Suppressor macrophage treated with lipopolysaccharide for 4 hours (primary cell): ENCODE measurements at places on chromosomes 7 and 10.

DNA sequence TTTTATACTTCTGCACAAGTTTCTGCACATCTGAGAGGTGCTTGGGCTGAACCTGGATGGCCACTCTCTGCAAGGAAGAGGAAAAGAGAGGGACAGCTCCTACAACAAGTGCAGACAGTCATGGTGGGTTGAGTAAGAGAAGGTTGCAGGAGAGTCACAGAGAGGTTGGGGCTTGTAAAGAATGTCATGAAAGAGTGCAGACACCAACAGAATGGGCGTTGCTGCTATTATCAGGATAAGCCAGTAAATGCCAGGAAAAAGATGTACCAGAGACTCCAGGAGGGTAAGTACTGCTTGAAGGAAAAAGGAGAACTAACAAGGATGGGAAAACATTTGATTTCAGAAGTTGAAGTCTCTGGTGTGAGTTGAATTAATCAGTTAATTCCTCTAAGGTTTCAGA, 77.8 kb upstream of the NRP1 start:
- DNase-seq: no peak

- no peak for DNase-seq
These were observed 40.4 kb upstream of the RASGEF1A start for GRCh38 chr10:43307306-43307705.

- DNase-seq: peak; percentile 78
These were observed 868 bp downstream of the TIAL1 start for GRCh38 chr10:119595676-119596515.

DNA sequence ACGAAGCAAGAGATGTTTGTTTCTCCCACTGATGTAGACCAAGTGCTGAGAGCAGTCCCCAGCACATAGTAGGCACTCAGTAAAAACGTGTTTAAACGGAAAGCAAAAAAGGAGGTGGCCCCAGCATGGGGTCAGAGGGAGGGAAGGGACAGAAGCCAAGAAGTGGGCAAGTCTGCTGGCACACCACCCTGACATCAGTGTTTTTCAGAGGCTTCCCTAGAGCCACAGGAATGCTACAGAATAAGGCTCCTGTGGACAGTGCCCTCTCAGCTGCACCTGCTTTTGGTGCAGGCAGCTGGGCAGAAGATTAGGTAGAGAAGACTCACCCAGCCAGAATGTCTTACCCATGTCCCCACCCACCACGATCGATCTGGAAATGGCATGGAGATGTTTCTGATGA, 8.3 kb upstream of the ANKRD1 start:
- no peak for DNase-seq

DNA sequence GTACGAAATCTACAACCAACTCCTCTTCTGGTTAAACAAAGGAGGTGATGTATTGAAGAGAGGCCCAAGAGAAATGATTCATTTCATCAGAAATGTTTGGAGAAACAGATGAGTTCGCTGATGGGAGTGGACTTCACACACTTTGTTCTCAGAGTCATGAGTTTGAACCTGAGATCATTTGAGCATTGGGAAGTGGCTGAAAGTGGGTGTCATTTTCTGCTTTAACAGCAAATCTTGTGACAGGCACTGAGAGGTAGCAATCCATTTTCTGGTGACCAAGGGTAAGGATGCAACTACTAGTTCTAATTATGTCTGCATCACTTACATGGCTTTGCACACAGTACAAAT, 51.4 kb downstream of the RBM20 start:
- DNase-seq: peak; percentile 55

GRCh38 chr7:41013117-41013516, 689.8 kb downstream of the INHBA start:
- no peak for DNase-seq

DNA sequence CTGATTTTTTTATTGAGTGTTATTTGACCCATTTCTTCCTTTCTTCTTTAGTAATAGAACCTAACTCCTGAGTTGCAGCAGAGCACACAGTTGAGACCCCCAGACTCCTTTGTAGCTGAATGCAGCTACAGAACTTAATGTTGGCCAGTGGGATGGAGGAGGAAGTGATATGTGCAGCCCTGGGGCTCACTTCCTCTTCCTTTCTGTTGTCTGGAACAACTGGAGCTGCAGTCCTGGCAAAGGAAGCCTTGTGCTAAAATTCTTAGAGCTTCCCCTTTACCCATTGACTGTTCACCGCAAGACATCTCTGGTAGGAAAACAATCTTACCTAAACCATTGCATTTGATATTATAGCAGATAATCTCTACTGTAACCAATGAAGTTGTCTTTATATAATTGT, 86.6 kb downstream of the ITGB8 start:
- peak; percentile 77 for DNase-seq

- peak; percentile 57 for DNase-seq
These were observed 27.0 kb downstream of the ZNF786 start for GRCh38 chr7:149063476-149063875.

DNA sequence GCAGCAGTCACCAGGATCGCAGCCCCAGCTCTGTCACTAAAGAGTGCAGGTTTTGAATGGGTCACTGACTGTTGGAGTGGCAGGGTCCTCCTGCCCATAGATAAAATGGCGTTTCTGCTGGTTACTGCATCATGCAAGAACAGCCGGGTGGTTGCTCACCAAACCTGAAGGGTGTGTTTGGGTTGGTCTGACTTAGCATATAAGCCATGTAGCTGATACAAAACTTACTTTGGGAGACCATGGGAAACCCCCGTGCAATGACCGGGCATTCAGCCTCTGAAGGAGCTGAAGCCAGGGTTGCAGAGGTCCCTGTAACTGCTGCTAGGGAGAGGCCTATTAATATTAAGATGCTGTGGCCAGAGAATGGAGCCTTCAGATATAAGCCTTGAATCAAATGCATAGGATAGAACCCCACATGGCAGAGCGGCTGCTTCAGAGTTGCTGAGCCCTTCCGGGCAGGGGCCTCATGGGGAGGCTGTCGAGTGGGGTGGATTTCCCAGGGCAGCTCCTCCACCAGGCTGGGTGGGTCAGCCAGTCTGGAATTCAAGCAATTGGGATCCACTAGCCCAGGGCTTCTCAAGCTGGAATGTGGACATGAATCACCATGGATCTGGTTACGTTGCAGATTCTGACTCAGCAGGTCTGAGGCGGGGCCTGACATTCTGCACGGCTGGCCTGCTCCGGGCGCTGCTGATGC, 70.9 kb upstream of the CTBP2 start:
- DNase-seq: no peak

DNA sequence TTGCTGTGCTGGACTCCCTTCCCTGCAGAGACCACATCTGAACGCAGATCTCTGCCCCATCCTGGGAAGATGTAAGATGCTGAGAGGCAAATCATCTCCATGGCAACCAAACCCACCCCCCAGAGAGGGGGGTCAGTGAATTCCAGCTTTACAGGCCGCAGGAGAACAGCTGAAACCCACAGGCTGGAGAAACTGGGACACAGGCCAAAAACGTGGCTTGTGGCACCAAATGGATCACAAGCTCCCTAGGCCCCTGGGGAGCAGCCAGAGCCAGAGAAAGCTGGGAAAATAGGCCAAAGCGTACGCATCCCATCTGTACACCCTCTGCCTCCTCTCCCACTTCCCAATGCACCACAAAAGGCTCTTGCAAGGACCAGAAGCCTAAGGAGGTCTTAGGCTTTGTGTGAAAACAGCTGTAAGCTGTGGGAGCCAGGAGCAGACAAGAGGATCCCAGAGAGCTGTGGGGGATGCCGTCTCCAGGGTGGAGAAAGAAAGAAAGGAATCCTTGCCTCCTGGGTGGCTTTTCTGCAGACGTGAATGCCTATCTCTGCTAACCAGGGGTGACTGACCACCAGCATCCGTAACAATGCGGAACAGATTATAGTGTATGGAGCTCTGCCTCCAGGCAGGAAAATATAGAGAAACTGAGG, 59.5 kb downstream of the TMEM130 start:
- DNase-seq: no peak

DNA sequence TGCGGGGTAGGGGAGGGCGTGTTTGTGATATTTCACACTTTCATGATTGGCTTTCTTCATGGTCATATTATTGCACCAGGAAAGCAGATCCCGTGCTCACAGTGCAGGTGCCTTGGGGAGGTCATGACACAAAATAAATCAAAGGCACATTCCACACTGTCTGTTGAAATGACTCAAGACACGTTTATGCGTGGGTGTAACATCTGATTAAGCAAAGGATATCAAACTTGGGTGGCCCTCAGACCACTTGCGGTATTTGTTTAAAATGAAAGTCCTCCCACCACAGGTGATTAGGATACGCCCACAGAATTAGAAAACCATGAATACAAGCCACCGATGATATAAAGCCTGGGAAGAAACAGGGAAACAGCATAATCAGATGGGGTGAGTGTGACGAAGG, 51.1 kb downstream of the SVIL start:
- no peak for DNase-seq

GRCh38 chr10:57952741-57953140, 315.0 kb downstream of the IPMK start:
- no peak for DNase-seq

DNA sequence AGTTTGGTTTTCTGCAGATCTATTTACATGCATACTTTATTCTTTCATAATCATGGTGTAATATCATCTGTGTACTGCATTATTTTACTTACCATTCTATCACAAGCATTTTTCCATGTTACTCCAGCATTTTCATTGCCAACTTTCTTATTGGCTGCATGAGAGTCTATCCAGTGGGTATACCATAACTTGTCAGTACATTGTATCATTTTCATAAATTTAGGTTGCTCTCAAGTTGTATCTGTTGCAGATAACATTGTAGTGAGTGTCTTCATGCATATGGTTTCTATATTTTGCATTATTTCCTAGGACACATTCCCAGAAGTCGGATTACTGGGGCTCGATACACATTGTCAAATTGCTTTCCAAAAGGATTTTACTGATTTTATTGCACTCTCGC, 87.2 kb upstream of the INSYN2A start:
- no peak for DNase-seq

DNA sequence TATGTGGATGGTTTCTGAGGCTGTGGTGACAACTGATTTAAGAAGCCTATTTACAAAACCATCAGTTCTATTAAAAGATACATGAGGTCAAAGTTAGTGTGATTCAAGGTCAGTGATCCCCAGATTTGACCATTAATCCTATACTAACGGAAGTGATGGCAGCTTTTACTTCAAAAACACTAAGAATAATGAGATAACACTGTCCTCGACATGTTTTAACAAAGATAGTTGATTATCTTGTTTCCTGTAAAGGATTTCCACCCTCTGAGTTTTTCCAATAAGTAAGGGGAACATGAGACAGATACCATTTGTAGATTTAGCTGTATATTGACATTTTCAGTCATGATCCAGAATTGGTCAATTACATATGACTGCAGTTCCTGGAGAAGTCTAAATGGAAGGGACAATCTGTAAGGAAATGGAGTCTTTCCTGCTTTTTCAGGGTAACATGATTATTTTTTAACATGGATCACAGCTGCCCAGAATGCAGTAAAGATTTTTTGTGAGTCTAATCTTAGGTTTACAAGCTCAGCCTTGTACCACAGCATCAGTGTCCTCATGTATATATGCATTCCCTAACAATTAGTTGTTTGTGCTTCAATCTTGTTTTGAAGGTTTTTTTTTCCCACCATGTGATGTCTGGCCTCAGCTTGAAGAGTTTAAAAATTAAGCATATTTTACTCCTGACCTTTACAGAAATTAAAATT, 188.0 kb downstream of the PPP1R9A start:
- DNase-seq: no peak
